Kasumi-1 (cell line): ENCODE measurements at places on chromosomes 13 and 19.

DNA sequence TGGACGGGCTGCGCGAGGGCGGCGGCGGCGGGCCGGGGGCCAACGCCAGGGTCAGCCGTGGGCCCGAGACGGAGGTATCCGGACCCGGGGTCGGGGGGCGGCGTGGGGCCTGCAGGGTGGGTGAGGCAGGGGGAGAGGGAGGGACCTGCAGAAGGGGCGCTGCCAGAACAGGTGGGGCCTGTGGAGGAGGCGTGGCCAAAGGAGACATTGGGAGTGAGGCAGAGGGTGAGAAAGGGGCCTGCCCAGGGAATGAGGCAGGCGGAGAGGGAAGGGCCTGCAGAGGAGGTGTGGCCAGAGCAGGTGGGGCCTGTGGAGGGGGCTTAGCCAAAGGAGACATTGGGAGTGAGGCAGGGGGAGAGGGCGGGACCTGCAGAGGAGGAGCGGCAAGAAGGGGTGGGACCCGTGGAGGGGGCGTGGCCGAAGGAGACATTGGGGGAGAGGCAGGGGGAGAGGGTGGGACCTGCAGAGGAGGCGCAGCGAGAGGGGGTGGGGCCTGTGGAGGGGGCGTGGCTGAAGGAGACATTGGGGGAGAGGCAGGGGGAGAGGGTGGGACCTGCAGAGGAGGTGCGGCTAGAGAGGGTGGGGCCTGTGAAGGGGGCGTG lies 4.2 kb downstream of the PRR36 start:
- DNase-seq: peak; percentile 79

- peak; percentile 40 for DNase-seq
Measured at GRCh38 chr13:59230484-59231264, 933.1 kb downstream of the DIAPH3 start.

- DNase-seq: peak; percentile 56
Measured at GRCh38 chr13:110726726-110727125, 13.2 kb downstream of the ING1 start.

- DNase-seq: no peak
Measured at GRCh38 chr19:39829702-39830275, 4.2 kb downstream of the DYRK1B start.

GRCh38 chr19:41799444-41800000 lies 3.1 kb downstream of the CEACAM3 start:
- DNase-seq: no peak

GRCh38 chr13:93942016-93942415 lies 537.5 kb downstream of the DCT start:
- DNase-seq: no peak

GRCh38 chr13:41426047-41426446 lies 31.3 kb upstream of the RGCC start:
- no peak for DNase-seq

GRCh38 chr19:45729800-45730290 lies 851 bp downstream of the FBXO46 start:
- peak; percentile 31 for DNase-seq

DNA sequence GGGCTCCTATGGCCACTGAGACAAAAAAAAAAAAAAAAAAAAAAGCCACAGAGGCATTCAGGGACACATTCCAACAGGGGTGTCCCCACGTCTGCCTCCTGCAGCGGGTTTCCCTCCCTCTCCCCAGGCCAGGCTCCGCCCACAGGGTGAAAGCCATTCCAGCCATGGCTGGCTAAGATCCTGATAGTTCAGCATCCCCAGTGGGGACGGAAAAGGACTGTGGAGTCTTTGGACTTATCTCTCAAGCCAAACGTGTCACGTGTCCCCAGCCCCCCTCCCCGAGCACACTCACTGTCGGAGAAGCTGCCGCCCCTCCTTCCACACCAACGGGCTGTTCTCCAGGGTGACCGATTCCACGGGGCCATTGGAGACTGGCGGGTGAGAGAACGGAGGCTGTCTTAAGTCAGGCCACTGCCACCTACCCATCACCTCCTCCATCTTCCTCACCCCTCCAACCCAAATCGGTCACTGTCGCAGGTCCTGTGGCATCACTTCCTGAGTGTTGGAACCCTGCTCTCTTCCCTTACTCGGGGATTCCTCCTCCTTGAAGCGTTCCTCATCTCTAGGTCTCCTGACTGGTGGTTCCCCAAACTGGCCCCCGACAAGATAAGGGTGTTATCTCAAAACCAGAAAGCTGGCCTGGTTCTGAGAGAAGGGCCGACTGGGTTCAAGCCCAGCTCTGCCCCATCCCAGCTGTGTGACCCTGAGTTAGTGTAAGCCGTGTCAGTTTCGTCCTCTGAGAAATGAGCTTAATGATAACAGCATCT lies 9.1 kb upstream of the FKRP start:
- DNase-seq: no peak

DNA sequence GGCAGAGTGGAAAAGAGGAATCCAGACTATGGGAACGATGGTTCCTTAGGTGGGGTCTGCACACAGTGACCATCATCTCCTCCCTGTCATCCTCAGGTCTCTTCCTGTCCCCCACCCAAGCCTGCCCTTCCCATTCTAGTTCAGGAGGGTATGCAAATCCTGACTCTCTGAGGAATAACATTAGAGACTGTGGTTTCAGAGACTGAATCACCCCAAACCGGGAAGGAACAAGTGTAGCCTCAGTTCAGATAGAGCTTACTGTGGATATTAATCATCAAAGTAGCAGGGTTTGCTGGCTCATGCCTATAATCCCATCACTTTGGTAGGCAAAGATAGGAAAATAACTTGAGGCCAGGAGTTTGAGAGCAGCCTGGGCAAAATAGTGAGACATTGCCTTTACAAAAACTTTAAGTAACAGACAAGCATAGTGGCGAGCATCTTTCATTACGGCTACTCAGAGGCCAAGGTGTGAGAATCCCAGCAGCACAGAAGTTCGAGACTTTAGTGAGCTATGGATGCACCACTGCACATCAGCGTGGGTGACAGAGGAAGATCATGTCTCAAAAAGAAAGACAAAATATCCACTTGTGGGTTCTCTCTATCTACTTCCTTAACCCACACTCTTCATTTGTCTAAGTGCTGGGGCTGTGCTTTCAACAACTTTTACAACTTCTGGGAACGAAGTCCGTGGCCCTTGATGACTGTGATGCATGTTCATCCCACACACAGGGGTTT lies 19.3 kb upstream of the LGALS13 start:
- DNase-seq: no peak

DNA sequence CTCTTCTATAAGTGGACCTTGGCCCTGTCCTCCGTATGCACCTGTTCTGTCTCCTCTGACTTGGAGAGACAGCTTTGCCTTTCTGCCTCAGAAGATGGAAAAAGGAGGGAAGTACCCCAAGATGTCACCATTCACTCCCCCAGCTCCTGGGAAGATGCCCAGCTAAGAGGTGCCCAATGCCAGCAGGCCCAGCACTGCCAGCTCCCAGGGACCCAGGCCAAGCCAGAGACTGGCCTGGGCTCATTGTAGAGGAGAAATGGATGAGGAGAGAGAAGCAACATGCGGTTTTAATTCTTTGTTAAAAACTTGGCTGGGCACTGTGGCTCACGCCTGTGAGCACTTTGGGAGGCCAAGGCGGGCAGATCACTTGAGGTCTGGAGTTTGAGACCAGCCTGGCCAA lies 111.5 kb upstream of the ZNF507 start:
- DNase-seq: no peak

DNA sequence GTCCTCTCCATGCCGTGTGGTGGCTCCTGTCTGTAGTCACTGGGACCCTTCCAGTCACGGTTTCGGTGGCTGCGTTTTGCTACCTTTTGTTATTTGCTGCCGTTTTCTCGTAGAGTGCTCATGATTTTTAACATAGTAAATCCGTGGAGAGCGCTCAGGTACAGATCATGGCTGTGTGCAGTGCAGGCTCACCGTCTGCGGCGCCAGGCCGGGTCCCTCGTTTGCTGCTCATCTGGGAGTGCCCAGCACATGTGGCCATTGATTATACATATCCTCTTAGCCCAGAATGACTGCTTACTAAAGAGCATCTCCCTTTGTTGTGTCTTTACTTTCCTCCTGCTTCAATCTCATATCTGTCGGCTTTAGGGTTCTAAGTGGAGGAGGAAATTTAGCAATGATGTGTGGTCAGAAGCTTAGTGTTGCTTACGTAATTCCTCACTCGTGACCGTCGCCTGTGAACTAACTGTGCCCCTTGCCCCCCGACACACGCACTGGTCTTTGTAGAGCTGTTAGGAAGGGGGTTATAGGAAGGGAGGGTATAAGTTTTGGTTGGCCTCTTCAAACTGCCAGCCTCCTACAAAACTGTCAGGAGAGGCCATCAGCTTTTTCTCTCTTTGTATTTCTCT lies 31.8 kb downstream of the TFDP1 start:
- peak; percentile 60 for DNase-seq

DNA sequence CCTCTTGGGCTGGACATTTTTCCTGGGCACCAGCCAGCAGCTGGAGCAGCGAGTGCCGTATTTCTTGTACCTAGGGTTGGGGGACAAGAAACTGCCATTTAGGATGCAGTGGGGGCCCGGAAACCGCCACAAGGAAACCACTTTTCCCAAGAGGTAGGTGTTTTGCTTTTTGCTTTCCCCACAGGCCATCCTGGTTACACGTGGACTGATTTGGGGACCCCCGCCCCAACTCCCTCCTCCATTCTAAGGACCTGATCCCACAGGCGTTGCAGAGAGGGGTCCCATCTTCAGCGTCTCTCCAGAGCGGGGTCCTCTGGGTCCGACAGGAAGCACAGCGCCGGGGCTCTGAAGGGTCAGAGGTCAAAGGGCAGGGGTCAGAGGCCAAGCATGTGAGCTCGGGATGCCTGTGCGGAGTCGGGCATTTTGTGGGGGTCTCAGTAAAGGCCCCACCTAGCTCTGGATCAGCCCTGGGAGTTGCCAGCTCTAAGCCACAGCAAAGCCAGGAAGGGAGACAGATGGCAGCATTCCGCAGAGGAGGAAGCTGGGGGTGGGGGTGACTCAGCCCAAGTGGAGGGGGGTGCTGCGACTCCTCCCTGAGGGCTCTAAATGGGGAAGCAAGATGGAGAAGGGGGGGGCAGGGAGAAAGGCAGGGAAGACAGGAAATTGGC lies 4.3 kb downstream of the ZGLP1 start:
- DNase-seq: peak; percentile 80

DNA sequence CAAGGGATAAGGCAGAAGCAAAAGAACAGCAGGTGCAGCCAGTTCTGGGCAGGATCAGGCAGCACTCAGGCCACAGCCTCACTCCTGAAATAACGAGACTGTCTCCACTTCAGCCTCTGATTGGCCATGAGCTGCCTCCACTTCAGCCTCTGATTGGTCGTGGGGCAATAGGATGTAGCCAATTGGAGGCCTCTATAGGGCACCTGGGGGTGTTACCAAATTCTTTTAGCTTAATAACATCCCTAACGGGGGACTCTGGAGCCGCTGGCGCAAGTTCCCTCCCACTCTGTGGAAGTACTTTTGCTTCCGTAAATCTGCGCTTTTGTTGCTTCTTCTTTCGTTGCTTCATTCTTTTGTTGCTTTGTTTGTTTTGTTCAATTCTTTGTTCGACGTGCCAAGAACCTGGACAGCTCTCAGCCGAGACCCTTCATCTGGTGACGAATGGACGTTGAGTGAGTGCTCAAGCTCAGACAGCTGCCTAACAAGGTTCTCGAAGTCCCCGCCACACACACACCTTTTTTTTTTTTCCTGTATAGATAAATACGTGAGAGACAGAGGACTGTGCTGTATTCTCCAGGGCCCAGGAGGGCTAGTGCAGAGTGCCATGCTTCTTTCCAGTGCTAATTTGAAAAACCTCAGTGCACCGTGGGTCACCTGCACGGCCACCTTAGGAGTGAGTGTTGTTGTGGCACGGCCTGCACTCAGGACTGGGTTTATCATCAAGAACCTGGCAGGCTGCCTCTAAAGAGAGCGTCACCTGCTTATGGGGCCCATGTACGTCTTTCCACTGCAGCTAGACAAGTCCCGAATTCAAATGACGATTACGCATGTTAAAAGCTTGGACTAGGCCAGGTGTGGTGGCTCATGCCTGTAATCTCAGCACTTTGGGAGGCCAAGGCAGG lies 32.0 kb upstream of the TUBGCP3 start:
- DNase-seq: no peak

- no peak for DNase-seq
Measured at GRCh38 chr13:85541476-85541875, 257.7 kb downstream of the SLITRK6 start.

DNA sequence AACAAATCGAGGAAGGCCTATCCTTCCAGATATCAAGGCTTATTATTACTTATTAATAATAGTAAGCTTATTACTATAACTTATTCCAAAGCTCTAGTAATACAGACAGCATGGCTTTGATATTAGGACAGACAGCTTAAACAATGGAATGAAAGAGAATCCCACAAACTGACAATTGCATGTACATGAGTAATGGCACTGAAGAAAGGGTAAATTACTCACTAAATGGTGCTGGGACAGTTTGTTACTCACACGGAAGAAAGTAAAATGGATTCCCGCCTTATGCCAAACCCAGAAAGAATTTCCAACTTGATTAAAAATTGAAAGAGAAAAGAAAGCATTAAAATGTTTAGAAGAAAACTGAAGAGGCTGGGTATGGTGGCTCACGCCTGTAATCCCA lies 60.3 kb downstream of the MIPEP start:
- DNase-seq: no peak

DNA sequence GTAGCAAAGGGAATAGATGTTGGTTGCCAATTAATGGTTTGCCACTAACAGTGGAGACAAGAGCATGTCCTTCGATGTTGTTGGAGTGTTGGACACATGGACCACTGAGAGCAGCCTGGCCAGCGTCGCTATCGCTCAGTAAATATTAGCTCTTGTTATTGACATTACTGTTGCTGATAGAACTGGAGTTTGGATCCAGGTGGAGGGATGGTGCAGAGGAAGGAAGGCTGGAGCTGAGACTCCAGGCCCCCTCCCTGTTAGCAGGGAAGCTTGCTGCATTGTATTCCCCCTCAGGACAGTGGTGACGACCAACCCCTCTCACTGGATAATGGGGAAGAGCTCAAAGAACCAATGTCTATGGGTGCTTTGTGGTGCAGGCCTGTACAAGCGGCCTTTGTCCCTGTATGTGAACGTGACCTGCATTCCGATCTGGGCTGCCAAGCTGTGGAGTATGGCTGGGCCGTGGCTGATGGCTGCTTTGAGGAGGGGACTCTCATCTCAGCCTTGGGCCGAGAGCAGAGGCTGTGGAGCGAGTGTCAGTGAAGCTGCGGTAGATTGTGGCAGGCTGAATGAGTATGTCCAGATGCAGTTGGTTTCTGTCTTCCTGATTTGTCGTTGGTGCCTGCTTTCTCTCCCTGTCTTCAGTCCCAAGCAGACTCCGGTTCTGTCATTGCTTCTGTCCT lies 7.0 kb downstream of the CLASRP start:
- DNase-seq: no peak

DNA sequence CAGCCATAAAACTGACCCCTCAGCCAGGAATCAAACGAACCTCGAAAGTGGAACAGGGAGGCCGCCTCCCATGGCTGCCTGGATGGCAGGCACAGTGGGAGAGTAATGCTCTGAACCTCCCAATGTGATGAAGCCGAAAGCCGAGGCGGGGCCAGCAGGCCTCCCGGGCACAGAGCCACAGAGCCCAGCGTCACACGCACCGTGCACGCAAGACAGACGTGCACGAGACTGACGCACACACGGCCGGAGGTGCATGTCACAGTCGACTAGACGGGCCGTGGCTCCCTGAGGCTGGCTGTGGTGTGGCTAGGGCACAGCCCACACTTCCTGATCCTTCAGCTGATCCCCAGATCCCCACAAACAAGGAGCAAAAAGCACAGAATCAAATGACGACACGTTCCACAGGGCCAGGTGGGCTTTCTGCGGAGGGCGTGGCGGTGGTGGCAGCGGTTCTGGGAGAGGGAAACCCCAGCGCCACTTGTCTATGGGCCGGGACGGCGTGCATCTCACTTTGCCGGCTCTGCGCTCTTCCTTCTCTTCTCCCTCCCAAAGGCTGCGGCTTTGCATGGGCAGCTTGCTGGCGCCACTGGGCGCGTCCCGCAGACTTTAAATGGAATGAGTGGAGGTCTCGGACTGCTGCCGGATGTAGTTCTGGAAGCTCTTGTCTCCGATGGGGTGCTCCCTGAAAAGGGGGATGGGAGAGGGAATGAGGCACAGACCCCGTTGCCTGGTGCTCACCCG lies 5.0 kb upstream of the C13orf46 start:
- DNase-seq: no peak
